ENCODE measurements at places on chromosomes 5 and 9.

DNA sequence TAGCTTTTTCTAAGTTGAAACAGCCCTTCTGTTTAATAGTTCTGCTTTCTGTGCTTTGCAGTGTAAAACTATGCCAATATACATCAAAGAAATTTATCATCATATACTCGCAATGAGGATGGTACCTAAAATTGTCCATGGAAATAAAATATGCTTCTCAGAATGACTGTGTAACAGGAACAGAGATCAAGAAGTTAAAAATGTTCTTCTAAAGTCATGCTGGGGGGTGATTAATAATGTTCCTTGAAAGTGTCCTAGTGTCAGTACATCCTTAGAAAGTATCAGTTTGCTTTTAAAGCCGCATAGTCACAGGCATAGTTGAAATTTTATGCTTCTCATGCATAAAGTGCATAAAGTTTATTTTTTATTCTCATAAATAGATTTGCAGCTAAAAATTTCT, 4.0 kb upstream of the LRRC70 start:
- DNase-seq = no peak

DNA sequence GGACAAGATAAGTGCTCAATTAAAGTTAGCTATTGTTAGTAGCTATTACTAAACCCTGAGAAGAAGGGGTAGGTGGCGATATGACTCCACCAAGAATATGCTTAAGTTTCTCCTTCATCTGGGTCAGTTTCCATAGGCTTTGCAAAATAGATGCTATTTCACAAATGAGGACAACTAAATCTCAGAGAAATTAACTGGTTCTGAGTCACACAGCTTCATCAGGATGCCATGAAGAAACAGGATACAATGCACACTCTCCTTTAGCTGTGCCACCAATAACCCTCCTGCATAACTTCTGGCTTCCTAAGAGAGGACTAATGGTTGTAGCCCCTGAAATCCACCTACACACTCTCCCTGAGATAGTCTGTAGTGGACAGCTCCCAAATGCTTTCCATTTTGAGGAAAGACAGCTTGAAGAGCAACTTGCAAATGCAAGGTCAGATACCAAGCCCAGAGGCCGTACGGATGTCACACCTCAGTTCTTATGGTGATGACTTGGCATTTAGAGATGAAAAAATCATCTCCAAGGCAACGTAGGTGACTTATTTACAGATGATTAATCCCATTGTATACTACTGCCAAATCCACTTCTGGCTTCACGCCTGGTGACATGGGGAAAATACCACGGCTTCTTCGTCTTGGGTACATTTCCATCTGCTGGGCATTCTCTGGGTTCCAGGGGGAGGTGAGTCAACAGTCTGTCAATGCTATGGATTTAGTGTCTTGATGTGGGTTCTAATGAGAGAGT, 251.4 kb upstream of the IL12B start:
- no peak for DNase-seq

GRCh38 chr5:136034984-136035383, 6.2 kb downstream of the TGFBI start:
- no peak for DNase-seq

GRCh38 chr9:77598524-77598923, 49.6 kb downstream of the GNA14 start:
- DNase-seq = no peak

GRCh38 chr5:118968406-118968911, 19.9 kb downstream of the DTWD2 start:
- no peak for DNase-seq

- DNase-seq = no peak
These were observed 68.5 kb downstream of the DROSHA start for GRCh38 chr5:31463351-31463750.

All from stimulated activated CD8-positive, alpha-beta memory T cell treated with anti-CD3 and anti-CD28 coated beads, Interleukin-7, amount 100 ng/mL, for 48 hours (primary cell).